Renal pelvis (tissue), 12 donors: ENCODE measurements at places on chromosomes 6 and 20. TPM values are rescaled to one million over a fixed set of nuclear protein-coding genes. Genes with fewer than 3 reads are reported as not detected.
A peak's percentile ranks its signal among the peaks of the same experiment; 100 is the strongest.

Gene IRAK1BP1
- polyA plus RNA-seq = 15.1 TPM

GRCh38 chr6:131808460-131809269, 845 bp downstream of the ENPP1 start:
- DNase-seq = no peak

GRCh38 chr20:34557936-34558319, 590 bp upstream of the MAP1LC3A start:
- DNase-seq = no peak

DNA sequence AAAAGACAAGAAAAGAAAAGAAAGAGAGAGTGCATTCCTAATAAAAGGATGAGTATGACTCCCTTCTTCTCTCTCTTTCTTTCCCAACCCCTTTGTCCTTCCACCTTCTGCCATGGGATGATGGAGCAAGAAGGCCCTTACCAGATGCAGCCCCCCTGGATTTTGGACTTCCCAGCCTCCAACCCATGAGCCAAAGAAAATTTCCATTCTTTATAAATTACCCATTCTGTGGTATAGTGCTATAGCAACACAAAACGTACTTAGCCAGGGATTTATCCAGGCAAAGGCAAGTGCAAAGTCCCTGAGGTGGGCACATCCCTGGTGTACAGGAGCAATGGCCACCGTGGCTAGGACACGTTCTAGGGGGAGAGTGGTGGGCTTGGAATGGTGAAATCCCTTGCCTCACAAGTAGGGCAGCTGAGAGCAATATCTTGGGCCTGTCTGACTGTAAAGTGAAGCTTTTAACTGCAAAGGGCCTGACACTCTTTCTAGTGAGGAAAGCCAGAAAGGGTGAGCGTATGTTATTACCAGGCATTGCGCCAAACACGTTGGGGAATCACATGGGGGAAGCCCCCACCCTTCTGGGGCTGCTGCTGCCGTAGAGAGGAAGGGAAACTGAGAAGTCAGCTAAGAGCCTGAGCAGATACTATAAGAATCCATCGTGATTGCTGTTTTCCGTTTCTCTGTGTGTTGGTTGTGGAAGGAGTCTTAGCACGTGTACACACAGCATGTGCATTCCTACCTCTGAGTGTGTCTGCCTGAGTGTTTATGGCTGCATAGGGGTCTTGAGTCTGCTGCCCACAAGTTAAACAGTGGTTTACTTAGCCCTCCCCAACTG, 50.7 kb upstream of the SIRPA start:
- DNase-seq = peak; percentile 40

Gene NKX2-2
- 0.07 TPM for polyA plus RNA-seq

DNA sequence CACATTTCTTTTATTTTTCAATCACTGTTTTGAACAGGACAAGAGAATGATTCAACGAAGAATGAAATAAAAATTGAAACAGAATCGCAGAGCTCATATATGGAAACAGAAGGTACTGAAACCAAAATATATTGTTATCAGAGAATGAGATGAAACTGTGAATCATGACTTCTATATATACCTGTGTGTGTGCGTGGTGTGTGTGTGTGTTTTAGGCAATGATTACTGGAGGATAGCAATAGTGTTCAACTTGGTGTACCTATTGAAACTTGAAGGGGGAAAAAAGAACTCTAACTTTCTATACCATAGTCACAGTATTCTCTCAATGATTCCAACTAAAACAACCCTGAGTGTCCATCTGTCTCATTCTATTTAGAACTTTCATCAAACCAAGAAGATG, 586.6 kb downstream of the KIF16B start:
- no peak for DNase-seq

- DNase-seq = peak; percentile 43
Observed at GRCh38 chr6:32967151-32968091, 973 bp upstream of the BRD2 start.

Gene CD93
- 39.1 TPM for polyA plus RNA-seq

GRCh38 chr20:11101243-11101642, 427.4 kb upstream of the JAG1 start:
- DNase-seq = no peak

DNA sequence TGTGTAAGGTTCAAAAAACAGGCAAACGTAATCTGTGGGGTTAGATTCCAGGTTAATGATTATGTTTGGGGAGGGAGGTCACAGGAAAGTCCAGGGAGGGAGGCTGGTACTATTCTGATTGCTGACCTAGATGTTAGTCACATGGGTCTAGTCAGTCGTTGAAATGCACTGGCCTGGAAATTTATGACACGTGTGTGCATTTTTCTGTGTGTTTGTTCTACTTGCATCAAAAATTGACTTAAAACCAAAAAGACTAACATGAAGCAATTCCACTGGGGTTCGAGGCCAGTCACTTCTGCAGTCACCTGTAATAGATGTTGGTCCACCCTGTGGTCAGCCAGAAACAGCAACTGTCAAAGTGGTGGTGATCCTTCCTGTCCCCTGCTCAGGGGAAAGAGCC, 104.2 kb upstream of the MLN start:
- DNase-seq = no peak

GRCh38 chr6:104642871-104643270, 216.8 kb downstream of the HACE1 start:
- DNase-seq = no peak

Gene SLC22A2
- 13.4 TPM for polyA plus RNA-seq

Gene SYCP2L
- polyA plus RNA-seq = 5.7 TPM

Gene HDGFL1
- not detected for polyA plus RNA-seq

- DNase-seq = no peak
Observed at GRCh38 chr20:24868959-24869358, 80.1 kb upstream of the CST7 start.

GRCh38 chr6:2766767-2767656, 1.8 kb downstream of the WRNIP1 start:
- DNase-seq = no peak

DNA sequence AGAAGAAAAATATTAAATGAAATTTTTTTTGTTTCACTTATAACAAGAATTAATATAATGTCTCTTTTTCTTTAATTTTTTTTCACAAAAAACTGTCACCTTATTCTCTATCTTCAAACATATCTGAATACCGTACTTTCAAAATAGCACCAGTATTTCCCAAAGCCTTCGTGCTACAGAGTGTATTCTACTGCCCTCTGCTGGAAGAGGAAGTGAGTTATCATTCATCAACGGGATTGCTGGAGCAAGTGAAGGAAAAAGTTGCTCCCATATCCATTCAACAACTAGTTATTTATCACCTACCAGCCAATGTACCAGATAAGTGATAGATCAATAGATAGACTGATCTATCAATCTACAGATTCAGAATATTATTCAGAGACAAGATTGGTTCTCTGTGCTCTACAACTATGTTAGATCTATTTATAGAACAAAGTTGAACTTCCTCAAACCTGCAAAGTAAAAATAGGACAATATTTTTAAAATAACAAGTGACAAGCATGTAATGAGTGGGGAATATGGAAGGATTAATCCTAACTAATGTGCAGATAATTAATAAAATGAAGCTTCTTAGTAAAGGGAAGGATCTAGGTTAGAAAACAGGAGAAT, 26.7 kb upstream of the TFAP2B start:
- DNase-seq = peak; percentile 30

DNA sequence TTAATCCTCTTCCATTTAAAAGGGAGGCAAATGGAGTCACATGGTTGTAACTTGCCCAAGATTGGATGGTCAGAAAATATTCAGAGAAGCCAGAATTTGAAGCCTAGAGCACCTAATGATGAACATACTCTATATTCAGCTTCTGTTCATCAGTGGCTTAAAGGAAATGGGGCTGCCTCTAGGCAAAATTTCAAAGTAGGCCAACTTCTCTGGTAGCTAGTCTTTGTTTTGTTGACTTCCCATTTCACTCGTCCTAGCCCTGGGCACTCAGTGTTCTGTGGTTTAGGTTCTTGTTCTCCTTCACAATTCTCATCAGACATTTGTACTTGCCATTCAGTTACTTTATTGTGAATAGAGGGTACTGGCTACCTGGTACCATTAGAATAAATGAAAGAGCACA, 13.2 kb downstream of the MAP3K7 start:
- DNase-seq = no peak

DNA sequence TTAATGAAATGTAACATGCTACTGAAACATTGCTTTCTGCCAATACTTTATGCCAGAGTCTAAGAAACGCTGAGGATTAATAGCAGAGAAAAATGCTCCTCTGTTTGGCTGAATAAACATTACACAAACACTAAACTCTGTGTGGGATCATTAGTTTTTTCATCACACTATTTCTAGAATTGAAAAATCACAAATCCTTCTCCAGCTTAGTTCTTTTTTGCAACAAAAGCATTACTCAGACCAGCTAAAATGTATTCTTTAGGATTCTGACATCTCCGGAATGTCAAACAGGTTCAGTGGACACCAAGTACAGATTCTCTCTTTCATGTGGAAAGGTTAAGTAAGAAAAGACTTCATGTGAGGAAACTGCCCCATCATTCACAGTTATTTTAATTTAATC, 226.9 kb downstream of the SIM1 start:
- no peak for DNase-seq

- no peak for DNase-seq
Observed at GRCh38 chr6:26569433-26569764, 27.4 kb upstream of the ABT1 start.

- no peak for DNase-seq
Observed at GRCh38 chr20:48162621-48163020, 377.3 kb upstream of the SULF2 start.

DNA sequence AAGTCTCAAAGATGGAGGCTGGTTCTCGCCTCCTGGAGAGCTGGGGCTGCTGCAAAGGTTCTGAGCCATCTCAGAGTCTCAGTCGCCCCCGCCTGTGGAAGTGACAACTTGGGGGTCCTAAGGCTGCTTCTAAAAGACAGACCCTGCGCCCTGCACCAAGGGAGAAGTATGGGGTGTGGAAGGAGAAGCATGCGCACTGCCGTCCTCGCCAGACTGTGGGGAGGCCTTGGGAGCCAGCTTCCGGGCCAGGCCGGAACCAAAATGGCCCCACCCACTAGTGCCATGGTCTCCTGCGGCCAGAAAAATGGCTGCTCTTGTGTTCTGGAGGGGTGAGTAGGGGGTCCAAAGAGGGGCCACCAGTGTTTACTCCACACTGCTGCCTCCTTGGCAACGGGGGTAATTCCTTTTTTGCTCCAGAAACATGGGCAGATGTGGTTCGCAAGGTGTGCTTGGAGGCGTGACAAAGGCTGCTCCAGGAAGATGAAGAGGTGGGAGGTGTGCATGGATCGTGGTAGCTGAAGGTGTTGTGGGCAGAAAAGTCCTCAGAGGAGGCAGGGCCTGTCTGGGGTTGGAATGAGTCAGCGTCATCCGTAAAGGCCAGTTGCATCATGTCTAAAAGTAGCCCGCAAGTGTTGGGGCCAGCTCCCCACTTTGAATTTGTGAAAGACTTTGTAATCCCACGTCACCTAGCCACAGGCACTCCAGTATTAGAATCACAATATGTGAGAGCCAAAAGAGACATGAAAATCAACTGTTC, 329.8 kb upstream of the SOX4 start:
- no peak for DNase-seq

Gene COL12A1
- 54.9 TPM for polyA plus RNA-seq

DNA sequence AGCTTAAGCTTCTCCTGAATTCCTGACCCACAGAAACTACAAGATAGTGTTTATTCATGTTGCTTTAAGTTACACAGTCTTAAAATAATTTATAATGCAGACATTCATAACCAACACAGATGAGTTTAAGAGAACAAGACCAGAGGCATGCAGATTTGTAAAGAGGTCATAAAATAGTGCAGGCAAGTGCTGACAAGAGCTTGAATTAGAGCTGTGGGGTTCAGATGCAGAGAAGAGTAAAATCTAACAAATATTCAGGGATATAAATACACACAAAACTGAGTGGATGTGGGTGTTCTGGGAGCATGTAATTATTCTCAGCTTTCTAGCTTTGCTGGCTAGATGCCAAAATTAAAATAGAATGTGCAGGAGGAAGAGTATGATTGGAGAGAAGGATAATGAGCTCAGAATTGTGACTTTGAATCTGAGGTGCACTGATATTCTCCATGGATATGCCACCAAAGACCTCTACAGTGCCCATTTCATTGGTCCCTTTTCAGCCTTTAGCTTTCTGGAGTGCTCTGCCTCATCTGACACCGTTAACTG, 291.9 kb upstream of the SGK1 start:
- DNase-seq = peak; percentile 31

DNA sequence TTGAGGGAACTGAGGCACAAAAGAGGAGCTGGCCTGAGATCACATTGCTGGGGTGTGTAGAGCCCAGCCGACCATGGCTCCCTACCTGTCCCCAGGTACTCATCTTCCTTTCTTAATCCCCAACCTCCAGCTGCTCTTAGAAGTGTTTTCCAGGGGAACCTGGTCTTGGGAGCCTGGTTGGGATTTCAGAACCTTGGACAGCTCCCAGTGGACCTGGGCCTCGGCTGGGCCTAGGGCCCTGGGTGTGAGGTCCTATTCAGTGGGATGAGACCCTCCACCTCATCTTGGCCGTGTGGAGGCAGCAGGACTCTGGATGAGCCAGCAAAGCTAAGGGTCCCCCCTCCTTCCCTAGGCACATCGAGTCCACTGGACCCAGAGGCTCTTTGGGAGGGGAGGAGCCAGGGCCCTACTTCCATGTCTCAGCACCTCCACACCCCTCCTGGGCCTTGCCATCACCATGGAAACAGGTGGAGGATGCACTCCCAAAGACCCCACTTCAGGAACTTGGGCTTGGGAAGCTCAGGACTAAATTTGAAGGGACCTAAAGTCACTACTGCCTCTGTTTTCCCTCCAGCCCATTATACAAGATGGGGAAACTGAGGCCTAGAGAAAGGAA, 38.5 kb downstream of the DLGAP4 start:
- DNase-seq = peak; percentile 82

DNA sequence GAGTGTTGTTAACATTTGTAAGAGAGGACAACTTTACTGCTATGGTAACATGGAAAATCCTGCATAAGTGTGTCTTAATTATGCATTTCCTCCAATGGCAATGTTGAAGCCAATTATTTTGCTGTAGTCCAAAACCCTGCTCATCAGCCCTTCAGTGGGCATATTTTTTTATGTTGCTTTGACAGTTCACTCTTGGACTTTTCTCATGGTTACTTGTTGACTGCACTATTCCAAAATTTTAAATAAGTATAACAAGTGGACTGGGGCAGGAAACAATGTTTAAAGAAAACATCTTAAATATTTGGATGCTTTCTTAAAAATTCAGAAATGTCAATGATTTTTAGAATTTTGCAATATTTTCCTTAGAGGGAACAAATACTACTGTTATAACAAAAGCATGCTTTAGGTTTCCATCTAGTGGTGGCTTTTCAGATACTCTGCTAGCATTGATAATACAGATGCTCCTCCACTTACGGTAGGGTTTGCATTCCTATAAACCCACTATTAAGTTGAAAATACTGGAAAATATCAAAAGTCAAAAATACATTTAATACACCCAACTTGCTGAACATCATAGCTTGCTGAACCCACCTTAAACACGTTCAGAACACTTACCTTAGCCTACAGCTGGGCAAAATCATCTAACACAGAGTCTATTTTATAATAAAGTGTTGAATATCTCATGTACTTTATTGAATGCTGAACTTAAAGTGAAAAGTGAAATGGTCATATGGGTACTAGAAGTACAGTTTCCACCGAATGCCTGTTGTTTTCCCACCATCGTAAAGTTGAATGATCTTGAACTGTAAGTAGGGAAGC, 86.4 kb downstream of the ADGRG6 start:
- peak; percentile 28 for DNase-seq
